ENCODE measurements at places on chromosomes 13 and 19.

- no peak for DNase-seq
Observed at GRCh38 chr19:8489561-8490394, 12.7 kb downstream of the PRAM1 start.

DNA sequence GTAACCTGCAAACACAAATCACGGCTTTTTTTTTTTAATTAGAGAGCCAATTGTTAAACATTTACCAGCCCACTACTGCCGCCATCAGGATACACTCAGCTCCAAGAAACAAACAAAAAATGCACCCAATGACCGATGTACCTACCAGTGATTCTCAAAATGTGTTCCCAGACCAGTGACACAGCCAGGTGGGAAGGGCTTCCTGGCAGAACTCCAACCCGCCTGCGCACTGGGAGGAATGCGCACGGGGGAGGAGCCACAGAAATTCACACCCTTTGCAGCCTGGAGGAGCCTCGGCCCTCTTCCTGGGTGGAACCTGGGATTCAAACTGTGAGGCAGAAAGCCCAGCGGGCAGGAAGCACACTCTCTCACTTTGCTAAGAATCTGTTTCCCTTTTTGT is 255.9 kb downstream of the TBC1D4 start:
- no peak for DNase-seq

DNA sequence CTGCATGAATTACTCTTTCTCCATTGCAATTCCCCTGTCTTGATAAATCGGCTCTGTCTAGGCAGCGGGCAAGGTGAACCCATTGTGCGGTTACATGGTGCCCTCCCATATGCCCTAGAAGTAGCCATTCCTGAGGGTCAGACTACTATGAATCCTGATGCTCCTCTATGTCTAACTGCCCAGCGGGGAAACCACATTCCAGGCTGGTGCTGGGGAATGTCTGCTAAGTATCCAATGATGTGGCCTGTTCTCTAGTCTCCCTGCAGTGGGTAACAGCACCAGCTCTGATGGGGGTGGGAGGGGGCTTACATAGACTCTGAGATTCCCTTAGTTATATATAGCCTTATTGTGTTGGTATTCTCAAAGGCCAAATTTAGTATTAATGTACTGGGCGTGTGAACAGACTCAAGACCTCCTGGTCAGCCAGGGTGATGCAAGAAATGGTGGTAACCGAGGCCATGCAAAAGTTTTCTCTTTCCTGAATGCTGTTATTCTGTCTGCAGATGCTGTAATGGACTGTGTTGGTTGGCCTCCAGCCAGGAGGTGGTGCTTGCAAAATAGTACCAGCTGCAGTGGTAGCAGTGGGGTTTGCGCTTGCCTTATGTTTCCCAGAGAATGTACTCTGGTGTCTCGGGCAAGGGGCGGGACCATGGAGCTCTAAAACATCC is 564.8 kb upstream of the SLITRK1 start:
- DNase-seq, result no peak

DNA sequence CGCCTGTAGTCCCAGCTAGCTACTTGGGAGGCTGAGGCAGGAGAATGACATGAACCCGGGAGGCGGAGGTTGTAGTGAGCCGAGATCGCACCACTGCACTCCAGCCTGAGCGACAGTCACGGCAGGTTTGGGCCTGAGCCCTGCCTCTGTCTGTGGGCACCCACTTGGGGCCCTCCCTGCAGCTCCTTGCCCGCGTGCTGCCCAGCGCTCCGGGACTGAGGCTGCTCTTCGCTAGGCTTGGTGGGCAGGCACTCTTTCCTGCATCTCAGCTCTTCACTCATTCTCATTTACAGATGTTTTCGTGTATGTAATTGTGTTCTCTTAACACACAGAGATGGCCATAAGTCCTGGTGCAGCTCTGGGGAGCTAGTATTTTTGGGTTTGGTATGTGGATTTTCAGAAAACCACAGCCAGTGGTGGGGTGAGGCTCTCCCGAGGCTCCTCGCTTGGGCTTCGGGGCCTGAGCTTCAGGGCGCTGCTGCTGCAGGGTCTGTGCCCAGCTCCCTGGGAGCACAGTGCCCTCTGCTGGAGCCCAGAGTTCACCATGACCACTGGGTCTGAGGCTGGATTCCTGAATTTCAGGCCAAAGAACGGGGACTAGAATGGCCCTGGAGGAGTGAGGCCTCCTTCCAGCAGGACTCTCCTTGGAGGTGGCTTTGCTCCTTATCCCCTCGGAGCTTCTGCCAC is 15.2 kb downstream of the UPF1 start:
- DNase-seq, result peak; percentile 66

- DNase-seq, result no peak
Observed at GRCh38 chr19:7172794-7173193, 103.3 kb downstream of the ZNF557 start.

DNA sequence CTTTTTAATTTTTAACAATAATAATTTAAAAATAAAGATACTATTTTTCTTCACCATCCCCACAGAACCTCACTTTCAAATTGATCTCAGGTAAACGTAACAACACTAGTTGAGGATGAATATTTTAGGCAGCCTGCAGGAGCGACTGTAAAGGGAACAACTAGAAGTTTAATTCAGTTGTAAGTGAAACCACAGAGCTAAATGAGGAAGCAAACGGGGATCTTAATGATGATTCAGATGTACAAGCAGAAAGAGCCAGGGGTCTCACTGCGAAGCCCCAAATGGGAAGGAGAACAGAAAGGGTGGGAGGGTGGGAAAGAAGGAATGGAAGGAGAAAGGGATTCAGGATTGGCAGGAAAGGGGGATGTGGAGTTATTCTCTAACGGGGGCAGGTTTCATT is 54.6 kb upstream of the RAP2A start:
- no peak for DNase-seq

- no peak for DNase-seq
Observed at GRCh38 chr13:27534981-27535380, 84.6 kb upstream of the MTIF3 start.

DNA sequence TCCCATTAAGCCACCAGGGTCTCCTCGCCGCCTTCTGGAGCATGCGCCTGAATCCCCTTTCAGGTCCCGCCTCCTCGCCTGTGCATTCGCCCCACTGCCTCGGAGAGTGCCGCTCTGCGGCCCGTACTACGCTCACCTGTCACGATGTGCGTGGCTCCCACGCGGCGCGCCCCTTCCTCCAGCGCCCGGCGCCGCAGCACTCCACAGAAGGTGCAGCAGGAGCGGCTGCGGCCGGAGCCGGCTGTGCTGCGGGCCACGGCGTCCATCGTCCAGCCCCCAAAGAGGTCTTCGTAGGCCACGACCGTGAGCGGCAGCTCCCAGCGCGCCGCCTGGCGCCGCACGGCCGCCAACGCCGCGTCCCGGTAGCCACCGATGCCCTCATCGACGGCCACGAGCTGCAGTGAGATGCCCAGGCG is 4.3 kb downstream of the CTU1 start:
- DNase-seq, result no peak

DNA sequence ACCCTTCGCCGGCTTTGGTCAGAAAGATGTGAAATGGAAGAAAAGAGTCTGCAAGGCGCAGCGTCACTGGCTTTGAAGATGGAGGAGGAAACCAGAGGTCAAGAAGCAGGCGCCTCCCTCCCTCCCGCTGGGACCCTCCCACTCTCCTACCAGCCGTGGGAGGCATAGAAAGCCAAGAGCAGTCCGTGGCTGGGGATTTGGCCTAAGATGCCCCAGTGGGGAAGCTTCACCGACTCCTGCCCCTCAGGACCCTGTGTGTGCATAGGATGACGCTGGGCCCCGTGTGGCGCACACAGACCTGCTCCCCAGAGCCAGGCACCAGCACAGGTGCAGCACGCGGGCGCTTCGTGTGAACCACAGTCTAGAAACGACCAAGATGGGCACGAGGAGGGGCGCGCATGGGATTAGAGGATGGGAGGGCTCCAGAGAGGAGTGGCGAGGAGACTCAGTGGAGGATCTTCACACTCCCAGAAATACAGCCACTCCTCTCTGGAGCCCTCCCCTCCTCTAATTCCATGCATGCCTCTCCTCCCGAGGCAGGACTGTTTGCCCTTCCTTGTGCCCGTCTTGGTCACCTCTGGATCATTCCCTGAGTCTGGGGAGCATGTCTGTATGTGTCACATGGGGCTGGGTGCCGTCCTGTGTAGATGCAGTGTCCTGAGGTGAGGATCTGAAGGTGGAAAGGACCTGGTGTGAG is 194.3 kb downstream of the TEX29 start:
- no peak for DNase-seq

- DNase-seq, result no peak
Observed at GRCh38 chr19:7734220-7735203, 2.6 kb upstream of the CLEC4G start.

DNA sequence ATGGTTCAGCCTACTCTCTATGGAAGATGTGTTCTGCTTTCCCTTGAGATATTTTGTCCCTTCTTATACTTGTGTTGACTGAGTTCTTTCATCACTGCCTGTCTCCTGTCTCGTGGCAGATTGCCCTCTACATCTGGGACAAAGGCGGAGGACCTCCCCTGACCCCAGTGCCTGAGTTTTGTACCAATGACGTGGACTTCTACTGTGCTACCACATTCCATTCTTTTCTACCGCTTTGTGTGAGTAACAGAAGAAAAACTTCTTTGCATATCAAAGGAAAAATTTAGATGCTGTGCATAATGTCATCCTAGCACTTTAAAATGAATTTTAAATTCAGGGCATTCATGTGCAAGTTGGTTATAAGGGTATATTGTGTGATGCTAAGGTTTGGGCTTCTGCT is 74.6 kb downstream of the B3GLCT start:
- DNase-seq, result no peak

DNA sequence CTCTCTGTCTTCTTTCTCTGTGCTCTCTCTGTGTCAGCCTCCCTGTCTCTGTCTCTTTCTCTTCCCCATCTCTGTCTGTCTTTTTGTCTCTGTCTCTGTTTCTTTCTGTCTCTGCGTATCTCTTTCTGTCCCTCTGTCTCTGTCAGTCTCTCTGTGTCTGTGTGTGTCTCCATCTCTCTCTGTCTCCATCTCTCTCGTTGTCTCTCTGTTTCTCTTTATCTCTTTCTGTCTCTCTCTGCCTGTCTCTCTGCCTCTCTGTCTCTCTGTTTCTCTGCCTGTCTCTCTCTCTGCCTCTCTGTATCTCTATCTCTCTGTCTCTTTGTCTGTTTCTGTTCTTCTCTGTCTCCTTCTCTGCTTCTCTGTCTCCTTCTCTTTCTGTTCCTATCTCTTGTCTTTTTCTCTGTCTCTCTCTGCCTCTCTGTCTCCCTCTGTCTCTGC is 15.7 kb upstream of the TCF3 start:
- DNase-seq, result no peak

- DNase-seq, result no peak
Observed at GRCh38 chr13:41075485-41075884, 14.2 kb downstream of the WBP4 start.

GRCh38 chr19:10583036-10583776 is 3.9 kb downstream of the AP1M2 start:
- no peak for DNase-seq

DNA sequence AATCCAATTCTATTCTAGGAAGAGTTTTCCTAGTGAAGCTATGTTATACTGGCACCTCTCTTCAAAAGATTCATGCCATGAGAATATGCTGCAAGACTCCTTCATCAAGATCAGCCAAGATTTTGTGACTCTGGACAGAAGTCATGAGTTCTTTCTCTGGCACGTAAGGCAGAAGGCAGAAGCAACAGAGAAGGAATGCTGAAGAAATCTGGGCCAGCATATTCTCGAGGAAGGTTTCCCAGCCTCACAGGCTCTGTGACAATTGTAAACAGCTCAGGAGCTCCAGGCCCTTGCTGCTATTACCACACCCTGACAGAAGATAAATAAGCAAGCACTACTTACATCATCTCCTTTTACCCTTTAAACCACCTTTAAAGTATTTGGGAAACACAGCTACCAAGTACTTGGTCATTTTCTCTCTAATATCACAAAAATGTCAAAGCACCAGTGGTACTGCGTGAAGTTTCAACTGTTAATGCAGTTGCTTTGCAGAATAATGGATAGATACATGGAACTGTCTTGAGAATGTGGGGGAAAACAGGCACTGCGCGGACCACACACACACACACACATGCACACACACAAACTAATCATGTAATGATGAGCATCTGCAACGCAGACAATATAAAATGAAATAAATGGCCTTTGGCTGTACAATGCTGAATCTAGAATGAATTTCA is 55.4 kb downstream of the INTS6 start:
- DNase-seq, result no peak

GRCh38 chr19:16446108-16446723 is 25.6 kb downstream of the EPS15L1 start:
- no peak for DNase-seq

- no peak for DNase-seq
Observed at GRCh38 chr19:13968383-13968935, 16.1 kb downstream of the DCAF15 start.

DNA sequence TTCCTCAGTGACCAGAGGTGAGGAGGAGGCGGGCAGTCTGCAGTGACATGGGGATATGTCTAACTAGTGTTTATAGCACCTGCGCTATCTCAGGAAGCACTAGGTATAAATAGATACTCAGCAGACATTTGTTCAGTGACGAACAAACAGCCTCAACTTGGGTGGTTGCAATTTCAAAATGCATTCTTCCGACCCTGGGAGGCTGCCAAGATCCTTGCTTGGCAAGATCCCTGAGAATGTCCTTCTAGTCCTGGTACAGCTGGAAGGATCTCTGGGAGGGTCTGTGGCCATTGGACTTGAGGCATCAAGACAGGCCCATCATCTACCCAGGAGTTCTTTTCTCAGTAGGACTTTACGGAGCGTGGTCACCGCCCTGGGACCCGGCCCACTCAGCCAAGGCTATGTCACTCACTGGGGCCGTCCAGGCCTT is 299.5 kb downstream of the ZNF536 start:
- DNase-seq, result peak; percentile 7

DNA sequence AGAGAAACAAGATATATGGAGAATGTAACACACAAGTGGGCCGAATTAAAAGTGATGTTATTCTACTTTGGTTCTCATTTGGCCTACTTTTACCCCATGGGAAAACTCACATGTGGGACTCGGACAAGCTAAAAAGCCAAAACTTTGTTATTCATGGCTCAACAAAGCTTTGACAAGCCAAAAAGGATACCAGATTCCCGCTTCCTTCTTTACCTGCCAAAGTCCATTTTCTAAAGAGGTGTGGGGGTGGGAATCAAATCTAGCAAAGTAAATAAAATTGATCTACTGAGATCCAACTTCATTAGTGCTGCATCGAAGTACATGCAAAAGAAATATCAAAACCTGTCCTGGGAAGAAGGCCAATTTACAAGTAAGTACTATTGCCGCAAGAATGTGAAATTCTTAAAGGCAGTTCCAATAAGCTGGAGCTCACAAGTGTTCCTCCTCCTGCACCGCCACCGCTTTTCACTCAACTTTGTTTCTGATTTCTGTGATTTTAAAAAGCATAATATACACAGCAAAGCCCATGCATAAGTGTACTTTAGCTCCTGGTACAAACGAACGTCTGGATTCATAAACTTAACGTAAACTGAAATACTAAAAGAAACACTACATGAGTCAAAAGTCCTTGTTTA is 1.1 kb downstream of the LNX2 start:
- DNase-seq, result no peak

DNA sequence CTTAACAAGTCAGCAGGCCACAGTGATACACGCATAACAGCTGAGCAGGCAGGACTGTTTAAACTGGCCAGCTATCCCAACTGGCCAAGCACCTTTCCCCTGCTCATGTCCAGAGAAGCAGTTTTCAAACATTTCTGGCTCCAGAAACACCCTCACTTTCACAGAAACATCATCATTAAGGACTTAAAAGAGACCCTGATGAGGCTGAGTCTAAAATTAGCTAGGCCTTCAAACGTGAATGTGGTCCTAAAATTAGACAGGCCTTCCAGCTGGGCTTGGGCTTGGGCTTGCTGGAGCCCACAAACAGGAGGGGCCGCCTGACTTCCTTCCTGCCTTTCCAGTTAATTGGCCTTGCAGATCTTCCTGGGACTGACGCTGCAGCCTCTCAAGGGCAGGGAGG is 334.2 kb downstream of the DNAJC15 start:
- DNase-seq, result no peak
